ENCODE measurements at places on chromosomes 7 and 10. TPM values are rescaled to one million over a fixed set of nuclear protein-coding genes. Genes with fewer than 3 reads are reported as not detected.

Gene RTKN2
- total RNA-seq = 0.39 TPM

Gene PIP4K2A
- total RNA-seq = 26.2 TPM

Gene TRIL
- 7.9 TPM for total RNA-seq

- no peak overlapping the region for H3K4me3 ChIP-seq
- peak overlapping the region; percentile 2 for H3K27ac ChIP-seq
- peaks cover 3% of the 10 kb centered on the region for H3K27me3 ChIP-seq
Measured at GRCh38 chr10:7696545-7696944, 6.6 kb upstream of the ITIH2 start.

Measured in esophagus muscularis mucosa (tissue), 4 donors.